ENCODE measurements at places on chromosomes 4 and X.
A peak's percentile ranks its signal among the peaks of the same experiment; 100 is the strongest.

GRCh38 chr4:4506961-4507360 is 34.9 kb downstream of the STX18 start:
- DNase-seq = no peak

GRCh38 chr4:113452868-113453620 is 308.5 kb downstream of the CAMK2D start:
- peak; percentile 57 for DNase-seq

DNA sequence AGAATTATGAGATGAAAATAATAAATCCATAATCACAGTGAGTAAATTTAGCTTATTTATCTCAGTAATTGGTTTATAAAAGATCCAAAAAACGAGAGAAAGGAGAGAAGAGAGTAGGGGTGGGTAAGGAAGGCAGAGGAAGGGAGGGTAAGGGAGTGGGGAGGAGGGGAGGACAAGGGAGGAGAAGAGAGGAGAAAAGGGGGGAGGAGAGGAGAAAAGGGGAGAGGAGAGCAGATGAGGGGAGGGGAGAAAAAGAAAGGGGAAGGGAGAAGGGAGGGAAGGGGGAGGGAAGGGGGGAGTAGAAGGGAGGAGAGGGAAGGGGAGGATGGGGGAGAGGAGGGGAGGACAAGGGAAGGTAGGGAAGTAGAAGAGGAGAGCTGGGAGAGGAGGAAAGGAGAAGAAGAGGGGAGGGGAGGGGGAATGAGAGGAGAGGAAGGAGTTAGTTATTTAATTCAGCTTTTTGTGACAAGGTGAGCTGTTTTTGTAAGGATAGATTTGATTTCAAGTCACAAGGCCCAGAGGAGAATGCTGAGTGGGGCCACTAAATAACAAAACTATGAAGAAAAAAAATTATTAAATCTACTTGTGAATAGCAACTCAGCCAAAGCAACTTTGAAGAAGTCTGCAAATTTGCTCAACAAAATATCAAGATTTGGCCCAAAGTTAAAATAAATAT is 454.3 kb downstream of the ARAP2 start:
- no peak for DNase-seq

GRCh38 chr4:151199319-151200190 is 77.4 kb upstream of the PRSS48 start:
- peak; percentile 91 for DNase-seq

GRCh38 chr4:72679666-72680065 is 110.6 kb upstream of the ADAMTS3 start:
- no peak for DNase-seq

DNA sequence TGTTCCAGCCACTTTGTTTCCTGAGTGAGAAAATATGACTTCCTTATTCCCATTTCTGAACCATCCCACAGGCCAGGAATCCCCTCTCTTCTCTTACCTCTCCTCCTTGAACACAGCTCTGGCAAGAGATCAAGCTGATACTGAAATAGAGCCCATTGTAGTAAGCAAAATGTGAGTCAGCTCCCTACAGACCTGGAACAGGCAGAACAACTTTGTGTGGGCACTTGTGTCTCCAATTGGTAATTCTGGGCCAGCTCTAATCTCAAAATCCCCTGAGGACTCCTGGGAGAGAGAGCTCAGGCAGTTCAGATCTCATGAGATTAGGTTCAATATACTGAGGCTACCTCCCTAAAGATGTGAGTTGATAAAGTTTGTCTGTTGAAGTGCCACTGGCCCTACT is 213.5 kb downstream of the GUCY2F start:
- no peak for DNase-seq

DNA sequence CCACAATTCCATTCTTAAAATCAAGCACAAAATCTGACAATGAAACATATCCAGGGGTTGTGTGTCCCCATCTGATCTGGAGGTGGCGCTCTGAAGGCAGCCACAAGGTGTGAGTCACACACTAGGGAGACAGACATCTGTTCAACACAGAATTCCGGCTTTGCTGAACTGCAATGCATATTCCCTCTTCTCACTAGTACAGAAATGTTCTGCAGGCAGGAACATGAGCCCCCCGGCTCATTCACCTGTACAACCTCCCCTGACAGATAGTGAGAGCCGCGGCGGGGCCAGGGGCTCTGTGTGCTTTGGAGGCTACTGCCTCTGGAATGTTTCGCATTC is 41.9 kb downstream of the WDR1 start:
- DNase-seq = peak; percentile 76

DNA sequence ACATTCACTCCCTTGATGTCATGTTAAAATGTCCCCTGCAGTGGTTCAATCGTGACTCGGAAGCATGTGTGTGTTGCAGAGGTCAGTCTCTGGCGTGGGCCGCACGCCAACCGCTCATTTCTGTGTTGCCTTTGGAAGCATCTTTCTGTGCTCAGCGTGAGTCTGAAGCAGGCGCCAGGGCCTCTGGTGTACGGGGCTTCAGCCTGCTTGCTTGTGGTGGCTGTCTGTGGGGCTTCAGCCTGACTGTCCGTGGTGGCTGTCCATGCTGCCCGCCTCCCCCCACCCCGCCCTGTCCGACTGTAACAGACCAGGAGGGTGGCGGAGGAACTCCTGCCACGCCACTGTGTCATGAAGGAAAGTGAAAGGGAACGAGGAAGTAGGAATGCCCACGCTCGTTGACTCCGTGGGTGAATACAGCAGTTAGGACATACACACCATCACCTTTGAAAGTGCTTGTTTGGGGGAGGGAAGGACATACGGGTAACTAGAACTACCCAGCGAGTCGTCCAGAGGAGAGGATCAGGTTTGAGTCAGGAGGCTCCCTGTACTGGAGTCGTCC is 14.7 kb upstream of the CLCN4 start:
- DNase-seq = no peak

DNA sequence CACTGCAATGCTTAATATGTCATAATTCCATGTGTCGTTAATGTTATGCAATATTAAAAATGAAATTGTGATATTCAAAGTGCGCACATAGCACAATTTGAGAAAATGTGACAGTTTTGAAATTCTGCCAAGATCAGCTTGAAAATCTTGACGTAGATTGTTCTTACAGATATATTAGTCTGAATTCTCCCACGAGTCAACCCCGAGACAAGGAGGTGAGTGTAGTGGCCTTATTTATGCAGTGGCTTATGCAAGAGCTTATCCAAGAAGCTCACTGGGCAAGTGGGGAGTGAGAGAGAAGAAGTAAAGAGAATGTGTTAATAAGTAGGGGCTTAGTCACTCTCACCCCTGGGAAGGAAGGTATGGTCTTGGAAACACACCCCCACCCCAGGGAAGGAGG is 286.1 kb upstream of the STS start:
- DNase-seq = no peak

- DNase-seq = no peak
Observed at GRCh38 chr4:159937595-159937994, 834.7 kb downstream of the RAPGEF2 start.

GRCh38 chr4:123583043-123583442 is 186.4 kb downstream of the SPRY1 start:
- no peak for DNase-seq

- no peak for DNase-seq
Observed at GRCh38 chr4:89489338-89489771, 181.8 kb upstream of the GPRIN3 start.

- peak; percentile 63 for DNase-seq
Observed at GRCh38 chr4:110049951-110050925, 137.6 kb downstream of the EGF start.

GRCh38 chr4:3767570-3768288 is 1.5 kb downstream of the ADRA2C start:
- DNase-seq = no peak

DNA sequence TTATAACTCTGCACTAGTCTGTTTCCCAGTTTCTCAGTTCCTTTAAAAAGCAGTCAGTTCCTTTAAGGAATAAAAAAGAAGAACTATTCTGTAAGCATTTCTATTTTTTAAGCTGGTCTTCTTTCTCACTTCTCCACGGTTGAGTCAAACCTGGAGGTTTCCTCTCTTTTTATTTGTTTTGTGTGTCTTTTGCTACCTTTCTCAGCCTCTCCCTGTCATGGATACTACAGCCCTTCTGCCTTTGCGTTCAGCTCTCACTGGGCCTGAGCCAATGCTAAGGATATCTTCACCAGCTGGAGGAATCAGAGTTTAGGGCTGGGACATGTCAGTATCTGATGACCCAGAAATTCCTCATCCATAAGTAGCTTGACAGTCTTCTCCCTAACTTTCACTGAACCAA is 49.7 kb upstream of the PRKX start:
- DNase-seq = no peak

GRCh38 chr4:153647975-153648374 is 36.1 kb upstream of the TLR2 start:
- DNase-seq = no peak

- no peak for DNase-seq
Observed at GRCh38 chr4:139808808-139809756, 143.5 kb downstream of the MGST2 start.

DNA sequence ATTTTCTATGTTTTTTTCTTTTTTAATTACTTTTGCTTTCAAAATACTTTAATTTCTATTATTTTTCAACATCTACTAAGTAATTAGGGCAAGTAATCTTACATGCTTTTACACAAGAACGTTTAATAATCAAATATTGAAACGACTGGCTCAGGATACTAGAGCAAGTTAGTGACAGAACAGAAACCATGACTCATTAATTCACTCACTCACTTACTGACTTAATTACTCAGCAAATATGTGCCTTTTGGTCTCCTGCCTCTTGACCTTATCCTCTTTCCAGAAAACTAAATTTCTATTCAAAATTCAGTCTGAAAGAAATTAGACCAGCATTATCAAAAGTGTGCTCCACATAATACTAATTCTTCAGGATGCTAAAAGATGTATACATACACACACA is 314.9 kb upstream of the TEX13C start:
- DNase-seq = no peak

GRCh38 chr4:22427675-22428074 is 88.2 kb downstream of the ADGRA3 start:
- no peak for DNase-seq

DNA sequence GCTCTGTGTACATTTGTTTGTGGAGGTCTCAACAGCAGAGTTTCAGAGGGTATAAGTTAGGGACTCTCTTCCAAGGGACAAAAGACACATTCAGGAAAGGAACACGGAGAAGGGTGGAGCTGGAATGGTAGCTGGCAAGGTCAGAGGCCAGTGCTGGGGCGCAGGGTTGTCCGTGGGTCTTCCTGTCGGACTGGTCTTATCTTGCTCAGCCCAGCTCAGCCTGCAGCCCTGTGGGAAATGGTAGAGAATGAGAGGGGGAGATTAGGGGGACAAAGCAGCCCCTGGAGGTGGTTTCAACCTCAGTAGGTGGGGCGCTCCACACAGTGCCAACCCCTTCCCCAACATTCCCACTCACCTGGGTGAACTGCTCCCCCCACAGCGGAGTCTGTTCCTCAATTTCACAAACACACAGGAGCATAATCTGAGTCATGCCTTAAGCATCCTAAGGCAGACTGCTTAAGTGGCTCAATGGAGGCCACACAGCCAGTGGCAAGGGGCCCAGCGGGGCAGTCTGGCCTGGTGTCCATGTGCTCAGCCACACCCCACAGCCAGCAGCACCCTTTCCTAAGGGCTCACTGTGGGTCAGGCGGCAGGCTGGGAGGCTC is 6.9 kb upstream of the HDAC6 start:
- no peak for DNase-seq

GRCh38 chrX:110045421-110045820 is 42.5 kb downstream of the TMEM164 start:
- no peak for DNase-seq

- DNase-seq = no peak
Observed at GRCh38 chrX:38641197-38641596, 79.9 kb downstream of the TSPAN7 start.

DNA sequence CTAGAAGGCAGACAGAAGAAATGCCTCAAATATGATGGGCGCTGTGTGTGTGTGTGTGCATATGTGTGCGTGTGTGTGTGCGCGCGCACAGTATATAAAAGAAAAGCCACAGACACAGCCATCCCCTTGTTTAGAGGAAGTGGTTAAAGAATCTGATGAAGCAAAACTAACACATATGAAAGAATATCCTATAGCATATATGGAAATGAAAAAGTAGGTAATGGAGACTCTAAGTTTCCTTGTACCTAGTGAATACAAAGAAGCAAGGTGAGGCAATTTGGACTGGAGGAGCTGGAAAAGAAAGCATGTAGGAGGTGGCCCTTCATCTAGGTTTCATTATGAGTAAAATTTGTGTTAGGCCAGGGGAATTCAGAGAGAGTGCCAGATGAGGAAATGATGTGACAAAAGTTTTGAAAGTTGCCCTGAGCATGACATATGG is 58.6 kb upstream of the MCF2 start:
- DNase-seq = no peak

- DNase-seq = no peak
Observed at GRCh38 chrX:33906971-33907370, 225.1 kb downstream of the FAM47A start.
